Testis (tissue), 5 donors: ENCODE measurements at places on chromosomes 2 and 18. TPM values are rescaled to one million over a fixed set of nuclear protein-coding genes. Genes with fewer than 3 reads are reported as not detected.

Gene CHST9
- 25.5 TPM for total RNA-seq

GRCh38 chr2:136131961-136132824 lies 14.2 kb upstream of the CXCR4 start:
- no peak for DNase-seq

DNA sequence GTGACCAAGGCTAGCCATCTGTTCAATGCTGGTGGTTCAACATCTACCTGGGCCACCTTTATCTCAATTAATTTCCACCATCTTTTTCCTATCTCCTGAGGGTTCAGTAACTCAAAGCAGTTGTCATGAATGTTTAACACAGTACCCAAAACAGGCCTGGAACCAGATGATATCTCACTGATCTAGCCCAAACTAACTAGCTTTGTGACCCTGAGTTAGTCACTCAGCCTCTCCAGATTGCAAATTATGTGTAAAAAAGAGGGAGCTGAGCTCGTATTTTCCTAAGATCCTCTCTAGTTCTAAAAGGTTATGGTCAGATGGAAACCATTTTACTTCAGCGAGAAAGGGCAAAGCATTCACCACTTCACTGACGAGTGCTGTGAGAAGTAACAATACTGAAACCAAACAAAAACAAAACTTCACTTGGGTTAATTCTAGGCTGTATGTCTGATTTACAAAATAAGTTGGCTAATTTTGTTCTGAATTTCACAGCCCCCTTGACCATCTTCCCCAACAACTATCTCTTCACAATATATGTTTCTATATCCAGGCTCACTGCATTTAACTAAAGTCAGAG lies 14.8 kb downstream of the SPRED2 start:
- DNase-seq, result no peak

- no peak for DNase-seq
Observed at GRCh38 chr2:8030573-8031303, 651.1 kb upstream of the ID2 start.

- no peak for DNase-seq
Observed at GRCh38 chr2:217269701-217270484, 410.0 kb upstream of the TNP1 start.

Gene CMPK2
- total RNA-seq, result 16.1 TPM

DNA sequence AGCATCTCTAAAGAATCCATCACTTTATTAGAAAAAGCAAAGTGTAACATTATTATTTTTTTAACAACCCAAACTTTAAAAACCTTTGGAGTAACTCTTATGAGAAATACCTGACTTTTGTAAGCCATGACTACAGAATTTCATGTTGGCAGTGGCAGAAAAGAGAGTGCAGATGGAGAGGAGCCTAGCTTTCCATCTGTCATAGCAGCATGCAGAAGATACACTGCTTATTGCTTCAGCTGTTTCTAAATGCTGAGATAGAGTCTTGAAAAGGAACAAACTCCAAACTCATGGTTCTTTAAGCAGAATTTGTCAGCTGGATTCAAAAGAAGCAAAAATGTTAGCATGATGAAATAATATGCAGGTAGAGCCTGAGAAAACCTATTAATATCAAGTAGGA lies 1130.3 kb downstream of the DPP10 start:
- DNase-seq, result no peak

DNA sequence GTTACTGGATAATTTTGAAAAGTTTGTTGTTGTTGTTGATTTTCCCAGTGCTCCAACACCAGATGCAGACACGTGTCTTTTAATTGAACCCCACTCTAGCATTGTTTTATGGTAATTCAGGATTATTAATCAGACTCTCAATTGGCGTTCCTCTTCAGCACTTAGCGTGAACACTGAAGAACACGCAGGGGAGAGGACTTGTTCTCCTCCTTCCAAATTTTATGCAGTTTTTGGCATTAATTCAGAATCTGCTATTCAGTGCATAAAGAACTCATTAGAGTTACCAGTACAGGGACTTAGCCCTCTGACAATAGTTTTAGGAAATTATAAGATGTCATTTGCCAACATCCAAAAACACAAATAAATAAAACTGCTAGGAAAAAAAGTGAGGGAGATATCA lies 75.5 kb downstream of the SNTG2 start:
- DNase-seq, result no peak

Gene MOCOS
- total RNA-seq, result 1.9 TPM

Gene THOC1
- 79.7 TPM for total RNA-seq

DNA sequence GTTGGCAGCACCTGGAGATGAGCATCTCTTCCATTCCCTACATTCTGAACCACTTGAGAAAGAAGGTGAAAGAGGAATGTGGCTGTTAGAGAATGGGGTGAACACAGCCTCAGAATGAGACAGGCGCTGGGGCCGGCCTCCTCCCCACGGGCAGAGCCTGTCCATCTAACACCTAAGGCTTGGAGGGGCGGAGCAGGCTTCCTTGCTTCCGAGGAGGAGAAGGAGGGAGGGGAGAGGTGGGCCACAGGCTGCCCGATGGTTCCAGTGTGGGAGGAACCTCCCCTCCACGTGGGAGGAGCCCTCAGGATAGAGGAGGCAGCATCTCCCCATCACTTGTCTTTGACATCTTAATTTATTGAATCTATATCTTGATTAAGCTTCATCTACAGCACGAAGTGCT lies 68.6 kb downstream of the CIB4 start:
- no peak for DNase-seq

DNA sequence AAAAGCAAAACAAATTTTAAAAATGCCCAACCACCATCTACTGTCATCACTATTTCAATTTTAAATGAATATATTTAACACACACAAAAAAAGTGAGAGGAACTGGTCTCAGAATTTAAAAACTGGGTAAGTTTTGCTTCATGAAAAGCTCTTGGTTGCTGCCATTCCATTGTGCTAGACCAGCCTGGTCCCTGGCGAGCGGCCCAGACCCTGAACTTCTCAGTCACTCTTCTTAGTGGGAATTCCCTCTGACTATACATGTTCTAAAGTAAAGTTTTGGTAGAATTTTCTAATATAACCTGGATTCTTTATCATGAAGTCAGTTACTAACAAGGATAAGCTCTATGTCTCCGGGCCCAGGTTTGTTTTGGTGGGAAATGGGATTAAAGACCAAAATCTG lies 34.8 kb upstream of the TMEM177 start:
- DNase-seq, result no peak

- no peak for DNase-seq
Observed at GRCh38 chr2:124523096-124523495, 498.0 kb downstream of the CNTNAP5 start.

- DNase-seq, result peak; percentile 74
Observed at GRCh38 chr18:63177919-63178821, 141.4 kb downstream of the BCL2 start.

Gene ABCG8
- 0.24 TPM for total RNA-seq

DNA sequence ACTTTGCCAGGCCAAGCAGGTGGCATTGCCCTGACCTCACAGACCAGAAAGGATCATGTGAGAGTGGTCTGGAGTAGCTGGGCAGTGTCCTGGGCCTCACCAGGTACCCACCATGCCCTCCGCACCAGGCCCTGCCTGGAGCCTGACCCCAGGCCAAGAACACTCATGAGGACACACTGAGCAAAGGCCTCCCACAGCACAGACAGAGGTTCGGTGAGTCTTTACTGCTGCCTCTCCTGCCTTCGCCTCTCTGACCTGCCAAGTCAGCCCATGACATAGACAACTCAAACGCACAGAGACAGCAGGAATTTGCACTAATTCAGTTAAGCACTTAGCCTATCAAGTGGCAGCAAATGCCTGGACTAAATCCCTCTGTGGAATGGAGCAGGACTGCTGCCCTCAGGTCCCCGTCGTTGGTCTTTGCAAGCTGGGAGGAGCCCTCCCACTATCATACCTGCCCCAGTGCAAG lies 62.5 kb downstream of the RHOB start:
- no peak for DNase-seq

- DNase-seq, result peak; percentile 72
Observed at GRCh38 chr2:119264781-119265692, 41.4 kb downstream of the STEAP3 start.

DNA sequence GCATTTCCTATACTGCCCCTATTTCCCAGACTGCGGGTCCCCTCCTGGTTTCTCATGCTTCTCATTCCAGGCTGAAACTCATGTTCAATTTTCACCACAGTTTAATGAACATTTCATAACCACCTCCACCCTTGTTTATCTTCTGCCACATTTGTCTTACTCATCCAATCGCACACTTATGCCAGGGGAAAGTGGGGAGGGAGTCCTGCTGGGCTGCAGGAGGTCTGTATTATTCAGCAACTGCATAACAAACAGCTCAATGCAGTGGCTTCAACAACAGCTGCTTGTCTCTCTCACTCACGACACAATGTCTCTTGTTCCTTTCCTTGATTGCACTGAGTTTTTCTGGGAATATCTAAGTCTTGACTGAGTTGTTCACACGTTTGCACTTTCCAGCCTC lies 106.0 kb downstream of the ZNF519 start:
- DNase-seq, result no peak

DNA sequence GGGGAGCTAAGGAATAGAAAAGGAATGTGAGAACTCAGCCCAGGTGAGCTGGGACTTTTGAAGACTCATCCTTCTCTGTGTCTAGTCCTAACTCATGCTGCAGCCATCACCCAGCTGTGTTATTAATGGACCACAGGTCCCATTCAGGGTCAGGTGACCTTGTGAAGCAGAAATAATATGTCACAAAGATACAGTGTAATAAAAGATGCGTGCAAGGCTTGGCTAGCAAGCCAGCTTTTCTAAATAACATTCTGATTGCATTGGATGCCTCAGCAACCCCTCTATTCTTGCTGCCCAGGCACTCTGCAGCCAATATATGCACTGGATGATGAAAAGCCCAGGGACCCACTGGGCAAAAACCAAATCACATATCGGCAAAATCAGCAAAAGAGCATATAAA lies 393.1 kb upstream of the PIK3C3 start:
- no peak for DNase-seq

Gene LHCGR
- 1.5 TPM for total RNA-seq

Gene GKN1
- not detected for total RNA-seq

DNA sequence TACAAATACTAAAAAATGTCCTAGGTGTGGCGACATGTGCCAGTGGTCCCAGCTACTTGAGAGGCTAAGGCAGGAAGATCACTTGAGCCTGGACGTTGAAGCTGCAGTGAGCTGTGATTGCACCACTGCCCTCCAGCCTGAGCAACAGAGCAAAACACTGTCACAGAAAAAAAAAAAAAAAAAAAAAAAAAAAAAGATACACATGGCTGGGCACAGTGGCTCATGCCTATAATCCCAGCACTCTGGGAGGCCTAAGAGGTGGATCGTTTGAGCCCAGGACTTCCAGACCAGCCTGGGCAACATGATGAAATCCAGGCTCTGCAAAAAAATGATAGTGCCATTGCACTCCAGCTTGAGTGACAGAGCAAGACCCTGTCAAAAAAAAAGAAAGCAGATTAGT lies 13.7 kb downstream of the KANSL1L start:
- no peak for DNase-seq

DNA sequence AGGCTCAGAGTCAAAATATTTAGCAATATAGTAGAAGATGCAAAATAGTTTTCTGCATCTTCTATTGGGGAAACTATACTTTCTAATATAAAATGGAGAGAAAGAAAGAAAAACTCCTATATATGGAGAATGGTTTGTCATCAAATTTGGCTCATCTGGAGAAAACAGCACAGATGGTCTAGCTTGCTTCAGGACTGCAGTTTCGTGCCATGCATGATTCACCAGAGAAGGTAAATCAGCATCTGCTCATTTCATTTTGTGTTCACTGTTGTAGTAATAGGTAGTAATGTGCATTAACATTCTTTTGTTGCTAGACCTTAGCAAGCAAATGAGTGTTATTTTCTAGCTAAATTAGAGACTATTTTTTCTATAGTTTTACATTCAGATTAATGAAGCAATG lies 179.0 kb downstream of the ASXL3 start:
- no peak for DNase-seq

GRCh38 chr2:83615511-83615910 lies 843.6 kb downstream of the SUCLG1 start:
- no peak for DNase-seq

DNA sequence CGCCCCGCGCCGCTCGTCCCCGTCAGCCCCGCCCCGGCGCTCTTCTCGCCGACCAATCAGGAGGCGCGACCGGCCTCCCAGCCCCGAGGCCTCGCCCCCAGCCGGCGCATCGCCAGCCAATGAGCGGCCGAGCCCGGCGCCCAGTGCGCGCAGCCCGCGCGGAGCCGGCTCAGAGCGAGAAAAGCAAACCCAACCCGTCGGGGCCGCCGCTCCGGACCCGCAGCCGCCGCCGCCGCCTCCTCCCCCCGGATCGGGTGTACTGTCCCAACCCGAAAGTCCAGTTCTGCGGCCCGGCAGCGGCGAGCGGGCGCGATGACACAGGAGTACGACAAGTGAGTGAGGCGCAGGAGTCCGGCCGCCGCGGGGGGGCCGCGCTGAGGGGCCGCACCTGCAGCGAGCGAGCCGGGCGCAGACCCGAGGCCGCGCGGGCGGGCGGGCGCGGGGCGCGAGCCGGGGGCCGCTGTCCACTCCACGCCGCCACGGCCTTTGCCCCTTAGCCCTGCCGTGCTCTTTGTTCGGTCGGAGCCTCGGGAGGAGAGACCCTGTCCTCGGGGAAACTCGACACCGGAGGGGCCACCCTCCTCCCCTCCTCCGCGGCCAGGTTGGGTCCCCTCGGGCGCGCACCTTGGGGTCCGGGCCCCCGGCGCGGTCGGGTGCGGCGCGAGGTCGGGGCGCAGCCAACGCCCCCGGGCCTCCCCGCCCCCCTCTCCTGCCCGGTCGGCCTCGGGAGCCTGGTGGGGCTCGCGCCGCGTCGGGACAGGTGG lies at the start of gene GRHL1:
Gene GRHL1, plus strand, starts transcription at position 172 of the 764 bp plus-strand sequence. Its CDS starts 141 bp downstream, at position 313.
- peak; percentile 95 for DNase-seq

Gene SLC19A3
- total RNA-seq, result 0.50 TPM

Gene CERKL
- 2.1 TPM for total RNA-seq
